ENCODE measurements at places on chromosomes 6 and 20.

- peak; percentile 57 for DNase-seq
Observed at GRCh38 chr6:28880894-28881780, 42.6 kb downstream of the TRIM27 start.

DNA sequence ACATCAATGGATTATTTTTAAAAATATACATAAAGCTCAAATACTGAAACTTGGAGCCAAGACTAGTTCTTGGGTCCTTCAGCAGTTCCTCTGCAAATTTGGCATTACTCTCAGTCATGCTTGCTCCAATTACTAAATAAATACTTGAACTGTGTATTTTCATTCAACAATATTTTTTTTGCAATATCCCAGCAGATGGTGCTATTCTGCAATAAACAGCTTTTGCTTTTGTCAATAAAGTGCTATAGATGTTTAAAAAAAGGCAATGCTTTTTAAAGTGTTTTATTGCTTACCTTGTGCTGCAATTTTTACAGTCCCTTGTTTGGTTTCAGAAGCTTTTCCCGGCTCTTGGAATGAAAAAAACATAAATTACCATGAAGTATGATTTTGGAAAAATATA lies 243.4 kb downstream of the TRDN start:
- DNase-seq = no peak

- DNase-seq = no peak
Observed at GRCh38 chr6:75423386-75423785, 70.2 kb downstream of the FILIP1 start.

DNA sequence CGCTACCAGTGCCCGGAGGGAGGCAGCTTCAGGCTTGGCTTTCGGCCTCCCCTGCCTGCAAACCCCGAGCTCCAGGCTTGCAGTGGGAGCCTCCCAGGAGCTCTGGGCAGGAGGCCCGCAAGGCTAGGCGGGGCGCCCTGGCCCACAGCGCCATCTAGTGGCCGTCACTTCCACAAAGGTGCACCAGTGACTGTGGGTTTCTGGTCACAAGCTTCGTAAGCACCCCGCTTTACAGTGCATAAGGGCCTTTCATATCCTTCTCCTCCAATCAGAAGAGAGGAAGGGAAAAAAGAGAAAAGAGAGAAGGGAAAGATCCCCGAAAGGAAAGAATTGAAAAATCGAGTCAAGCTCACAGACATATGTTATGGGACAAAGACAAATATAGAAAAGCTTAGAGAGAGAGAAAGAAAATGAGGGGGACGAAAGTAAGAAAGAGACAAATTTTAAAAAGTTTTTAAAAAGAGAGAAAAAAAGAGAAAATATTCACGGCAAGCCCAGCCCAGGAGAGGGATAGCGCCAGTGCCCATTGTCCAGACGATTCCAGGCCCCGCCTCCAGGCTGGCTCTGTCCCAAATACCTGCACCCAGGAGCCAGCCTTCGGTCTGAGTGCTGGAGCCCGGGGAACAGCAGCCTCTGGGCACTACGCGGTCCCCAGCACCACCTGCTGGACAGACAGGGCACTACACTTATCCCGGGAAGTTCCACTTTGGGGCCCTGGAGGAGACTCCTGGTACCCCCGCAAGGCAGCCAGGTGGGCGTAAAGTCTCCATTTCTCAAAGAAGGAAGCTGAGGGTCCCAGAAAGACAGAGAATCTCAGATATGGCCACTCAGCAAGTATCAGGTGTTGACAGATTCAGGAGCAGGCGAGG lies 207.1 kb downstream of the PREX1 start:
- DNase-seq = peak; percentile 56

- DNase-seq = no peak
Observed at GRCh38 chr6:112235956-112236355, 18.4 kb downstream of the LAMA4 start.

DNA sequence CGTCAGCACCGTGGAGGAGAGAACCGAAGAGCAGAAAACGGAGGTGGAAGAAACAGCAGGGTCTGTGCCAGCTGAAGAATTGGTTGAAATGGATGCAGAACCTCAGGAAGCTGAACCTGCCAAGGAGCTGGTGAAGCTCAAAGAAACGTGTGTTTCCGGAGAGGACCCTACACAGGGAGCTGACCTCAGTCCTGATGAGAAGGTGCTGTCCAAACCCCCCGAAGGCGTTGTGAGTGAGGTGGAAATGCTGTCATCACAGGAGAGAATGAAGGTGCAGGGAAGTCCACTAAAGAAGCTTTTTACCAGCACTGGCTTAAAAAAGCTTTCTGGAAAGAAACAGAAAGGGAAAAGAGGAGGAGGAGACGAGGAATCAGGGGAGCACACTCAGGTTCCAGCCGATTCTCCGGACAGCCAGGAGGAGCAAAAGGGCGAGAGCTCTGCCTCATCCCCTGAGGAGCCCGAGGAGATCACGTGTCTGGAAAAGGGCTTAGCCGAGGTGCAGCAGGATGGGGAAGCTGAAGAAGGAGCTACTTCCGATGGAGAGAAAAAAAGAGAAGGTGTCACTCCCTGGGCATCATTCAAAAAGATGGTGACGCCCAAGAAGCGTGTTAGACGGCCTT lies 41.6 kb downstream of the ZBTB2 start:
- DNase-seq = no peak

GRCh38 chr6:91566467-91566866 lies 979.6 kb upstream of the MAP3K7 start:
- no peak for DNase-seq

DNA sequence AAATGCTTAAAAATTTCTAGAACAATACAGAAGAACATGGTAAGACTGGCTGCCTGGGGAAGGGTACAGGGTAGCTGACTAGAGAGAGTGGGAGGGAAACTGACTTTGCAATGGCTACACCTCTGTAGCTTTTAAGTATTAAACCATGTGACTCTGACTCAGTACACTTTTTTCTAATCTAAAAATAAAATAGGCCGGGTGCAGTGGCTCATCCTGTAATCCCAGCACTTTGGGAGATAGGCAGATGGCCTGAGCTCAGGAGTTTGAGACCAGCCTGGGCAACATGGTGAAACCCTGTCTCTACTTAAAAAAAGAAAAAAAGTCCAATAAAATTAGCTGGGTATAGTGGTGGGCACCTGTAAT lies 18.5 kb downstream of the ATP9A start:
- no peak for DNase-seq

DNA sequence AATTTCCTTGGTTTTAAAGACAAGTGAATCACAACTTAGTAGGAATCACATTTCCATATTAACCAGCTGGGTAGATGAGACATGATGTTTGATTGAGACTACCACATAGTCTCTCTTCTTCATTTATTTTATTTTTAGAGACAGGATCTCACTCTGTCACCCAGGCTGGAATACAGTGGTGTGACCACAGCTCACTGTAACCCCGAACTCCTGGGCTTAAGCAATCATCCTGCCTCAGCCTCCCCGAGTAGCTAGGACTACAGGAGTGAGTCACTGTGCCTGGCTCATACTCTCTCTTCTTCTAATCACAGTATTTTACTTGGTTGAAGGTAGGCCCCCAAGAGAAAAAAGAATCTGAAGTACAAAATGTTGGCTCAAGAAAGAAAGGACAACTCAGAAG lies 80.2 kb upstream of the ASF1A start:
- DNase-seq = no peak

DNA sequence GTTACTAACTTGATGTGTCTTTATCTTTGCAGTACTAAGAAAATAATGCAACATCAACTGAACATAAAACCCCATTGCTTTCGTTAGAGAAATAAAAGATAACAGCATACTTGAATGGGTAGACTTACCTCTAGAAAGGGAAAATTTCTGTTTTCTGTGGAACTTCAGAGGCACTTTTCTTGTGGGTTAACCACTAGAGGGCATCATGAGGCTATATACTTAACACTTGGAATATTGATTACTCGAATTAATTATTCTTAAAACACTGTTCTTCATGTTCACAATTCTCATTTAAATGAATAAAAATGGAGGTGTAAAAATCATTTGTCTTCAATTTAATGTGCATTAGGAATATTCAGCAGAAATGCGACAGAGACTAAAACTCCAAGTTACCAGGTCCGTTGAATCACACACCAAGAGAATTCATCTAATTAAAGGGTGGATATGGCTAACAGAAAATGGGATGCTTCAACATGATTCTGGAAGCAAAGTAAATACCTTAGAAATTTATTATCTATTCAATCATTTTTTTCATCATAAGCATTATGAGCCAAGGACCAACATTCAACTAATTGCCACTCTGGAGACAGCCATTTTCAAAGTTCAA lies 330.8 kb upstream of the PREP start:
- no peak for DNase-seq

DNA sequence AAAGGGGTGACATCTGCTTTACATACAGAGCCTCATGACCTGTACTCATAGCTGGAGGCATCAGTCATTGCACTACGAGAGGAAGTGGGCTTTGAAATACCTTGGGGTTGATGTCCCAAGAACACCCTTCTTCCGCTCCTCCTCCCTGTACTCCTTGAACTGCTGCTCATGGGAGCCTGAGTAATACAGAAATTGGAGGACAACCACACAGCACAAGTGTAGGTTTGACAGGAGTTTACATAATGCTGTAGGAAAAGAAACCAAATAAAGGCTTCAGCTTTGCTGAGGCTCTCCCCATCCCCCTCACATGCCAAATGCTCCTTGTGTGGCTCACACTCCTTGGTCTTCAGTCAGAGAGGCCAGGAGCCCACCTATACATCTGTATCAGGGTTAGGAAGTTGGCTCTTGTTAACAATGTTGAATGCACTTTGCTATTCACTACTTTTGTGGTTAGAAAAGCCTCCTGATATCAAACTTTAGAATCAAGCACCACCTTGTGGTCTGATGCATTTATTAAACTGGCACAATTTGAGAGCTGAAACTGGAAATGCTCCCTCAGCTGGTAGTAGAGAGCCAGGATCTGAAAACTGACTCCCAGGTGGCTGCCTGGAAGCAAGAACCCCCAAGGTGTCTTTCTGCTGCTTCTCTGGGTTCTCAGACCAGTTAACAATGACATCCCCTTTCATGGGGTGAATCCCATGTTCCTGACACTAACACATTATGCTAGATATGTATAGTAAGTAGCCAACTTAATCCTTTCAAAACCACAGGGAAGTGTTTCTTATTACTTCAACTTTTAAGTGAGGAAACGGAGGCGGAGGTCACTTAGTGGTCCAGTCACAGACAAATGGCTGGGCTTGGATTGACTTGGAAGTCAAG lies 56.2 kb upstream of the EDN1 start:
- DNase-seq = peak; percentile 16

DNA sequence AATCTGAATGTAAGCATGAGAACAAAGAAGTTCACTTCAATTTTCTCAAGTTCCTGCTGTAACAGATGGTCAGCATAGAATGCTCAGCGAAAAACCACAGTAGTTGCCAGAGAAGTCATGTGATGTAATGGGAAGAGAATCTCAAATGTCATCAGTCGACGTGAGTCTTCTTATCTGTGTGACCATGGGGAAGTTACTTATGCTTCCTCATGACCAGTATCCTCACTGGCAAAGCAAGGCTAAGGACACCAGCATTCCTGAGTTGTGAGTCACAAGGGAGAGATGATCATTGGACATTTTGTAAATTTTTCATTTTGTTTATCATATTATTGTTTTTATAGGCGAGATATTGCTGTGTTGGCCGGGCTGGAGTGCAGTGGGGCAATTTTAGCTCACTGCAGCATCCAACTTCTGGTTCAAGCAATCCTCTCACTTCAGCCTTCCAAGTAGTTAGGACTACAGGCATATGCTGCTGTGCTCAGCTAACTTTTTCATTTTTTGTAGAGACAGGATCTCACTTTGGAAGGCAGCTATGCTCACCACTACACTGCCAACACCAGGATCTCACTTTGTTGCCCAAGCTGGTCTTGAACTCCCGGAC lies 21.9 kb downstream of the SGK1 start:
- DNase-seq = no peak

GRCh38 chr6:169960886-169961611 lies 209.6 kb downstream of the ERMARD start:
- DNase-seq = no peak

DNA sequence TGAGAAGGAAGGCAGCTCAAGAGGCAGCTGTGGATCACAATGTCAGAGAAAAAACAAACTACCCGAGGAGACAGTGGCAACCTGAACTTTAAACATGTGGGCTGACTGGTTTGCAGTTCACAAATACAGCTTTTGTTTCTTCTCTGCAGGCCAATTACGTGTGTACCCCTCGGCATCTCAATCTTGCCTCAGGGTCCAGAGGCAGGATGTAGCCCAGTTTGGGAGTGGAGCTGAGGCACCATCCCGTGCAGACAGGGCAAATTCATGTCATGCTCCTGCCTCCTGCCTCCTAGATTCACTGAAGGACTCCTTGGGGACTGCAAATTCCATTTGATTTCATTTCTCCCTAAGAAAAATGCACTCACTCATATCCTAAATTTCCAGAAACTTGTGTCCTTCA lies 94.2 kb upstream of the KCNK16 start:
- DNase-seq = no peak

GRCh38 chr20:46895906-46896242 lies 1.2 kb downstream of the EYA2 start:
- no peak for DNase-seq

DNA sequence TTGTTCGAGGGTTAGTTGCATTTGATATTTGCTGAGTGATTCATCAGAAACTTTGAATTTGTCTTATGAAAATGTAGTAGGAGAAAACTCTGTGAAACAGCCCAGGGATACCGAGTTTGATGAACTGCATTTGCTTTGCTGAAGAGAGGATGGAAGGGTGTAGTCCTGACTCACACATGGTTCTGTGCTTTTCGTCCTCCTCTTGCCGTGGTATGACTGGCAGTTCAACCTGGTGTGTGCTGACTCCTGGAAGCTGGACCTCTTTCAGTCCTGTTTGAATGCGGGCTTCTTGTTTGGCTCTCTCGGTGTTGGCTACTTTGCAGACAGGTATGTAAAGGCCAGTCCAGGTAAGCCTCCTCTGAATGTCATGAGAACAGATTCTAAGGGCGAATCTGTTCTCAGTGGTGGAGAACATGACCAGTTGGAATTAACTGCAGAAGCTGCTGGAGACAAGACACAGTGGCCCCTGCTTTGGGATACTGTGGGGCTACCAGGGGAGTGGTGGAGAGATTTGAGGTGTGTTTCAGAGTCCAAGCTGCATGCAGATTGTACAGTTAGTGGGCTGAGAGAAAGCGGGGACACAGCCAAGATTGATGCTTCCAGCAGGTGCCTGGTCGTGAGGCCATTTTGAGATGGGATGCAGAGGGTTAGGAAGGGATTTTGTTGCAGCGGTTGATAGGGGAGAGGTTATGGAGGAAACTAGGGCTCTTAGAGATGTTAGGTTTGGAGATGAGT lies 8.4 kb downstream of the SLC22A1 start:
- DNase-seq = no peak

DNA sequence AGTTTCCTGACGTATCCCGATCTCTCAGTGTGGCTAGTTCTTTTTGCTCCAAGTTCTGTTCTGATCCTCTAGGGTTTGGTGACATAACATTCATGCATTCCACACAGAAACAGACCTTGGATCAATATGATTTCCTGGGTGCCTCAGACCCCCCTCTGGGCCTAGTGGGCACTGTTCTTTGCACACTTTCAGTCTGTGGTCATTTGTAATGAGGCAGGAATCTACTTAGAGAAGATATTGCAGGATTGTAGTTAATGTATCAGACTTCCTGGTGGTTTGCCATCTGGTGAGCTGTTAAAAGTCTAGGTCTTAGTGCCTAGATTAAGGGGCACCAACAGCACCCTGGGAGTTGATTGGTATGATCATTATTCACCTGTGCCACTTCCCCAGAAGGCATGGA lies 7.5 kb downstream of the BEND6 start:
- DNase-seq = no peak

Data from activated CD4-positive, alpha-beta T cell treated with anti-CD3 and anti-CD28 coated beads for 4 hours (primary cell).